Activated CD4-positive, alpha-beta T cell treated with anti-CD3 and anti-CD28 coated beads for 48 hours (primary cell): ENCODE measurements at places on chromosomes 16 and 17.

DNA sequence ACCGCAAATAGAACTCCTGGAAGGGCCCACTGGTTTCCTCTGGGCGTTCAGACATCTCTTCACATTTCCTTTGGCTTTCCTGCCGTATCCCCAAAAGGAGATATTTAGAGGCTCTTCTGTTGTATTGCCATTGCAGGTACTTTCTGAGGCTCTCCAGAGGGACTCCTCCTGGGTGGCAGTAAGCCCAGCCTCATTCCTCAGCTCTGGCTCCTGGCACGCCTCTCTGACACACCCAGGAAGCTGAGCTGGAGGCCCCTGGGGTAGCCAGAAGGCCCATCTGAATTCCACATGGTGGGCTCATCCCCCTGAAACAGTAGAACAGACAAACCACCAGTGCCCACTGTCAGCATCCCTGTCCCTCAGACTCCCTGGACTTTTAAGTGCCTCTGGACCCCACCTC lies 206.7 kb downstream of the PARN start:
- DNase-seq: no peak

DNA sequence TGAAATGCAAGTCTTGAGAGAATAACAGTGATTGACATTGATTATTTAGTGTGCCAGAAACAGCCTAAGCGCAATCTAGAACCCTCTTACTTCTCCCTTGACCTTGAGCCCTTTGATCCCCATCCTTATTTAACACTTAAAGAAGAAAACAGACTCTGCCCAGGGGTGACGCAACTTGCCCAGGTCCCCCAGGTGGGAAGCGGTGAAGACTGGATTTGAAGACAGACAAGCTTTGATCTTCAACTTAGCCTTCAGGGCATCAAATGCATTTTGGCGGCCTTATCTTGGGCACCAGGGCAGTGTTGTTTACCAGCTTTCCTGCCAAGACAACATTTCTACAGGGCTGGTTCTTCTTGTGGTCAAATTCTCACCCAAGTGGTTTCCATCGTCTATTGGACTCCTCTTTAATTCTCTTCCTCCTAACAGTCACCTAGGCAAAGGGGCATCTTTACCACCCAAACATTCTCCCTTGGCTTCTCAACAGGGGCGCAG lies 8.9 kb upstream of the CIITA start:
- no peak for DNase-seq

- DNase-seq: peak; percentile 33
Observed at GRCh38 chr17:72422505-72423285, 301.9 kb downstream of the SOX9 start.

DNA sequence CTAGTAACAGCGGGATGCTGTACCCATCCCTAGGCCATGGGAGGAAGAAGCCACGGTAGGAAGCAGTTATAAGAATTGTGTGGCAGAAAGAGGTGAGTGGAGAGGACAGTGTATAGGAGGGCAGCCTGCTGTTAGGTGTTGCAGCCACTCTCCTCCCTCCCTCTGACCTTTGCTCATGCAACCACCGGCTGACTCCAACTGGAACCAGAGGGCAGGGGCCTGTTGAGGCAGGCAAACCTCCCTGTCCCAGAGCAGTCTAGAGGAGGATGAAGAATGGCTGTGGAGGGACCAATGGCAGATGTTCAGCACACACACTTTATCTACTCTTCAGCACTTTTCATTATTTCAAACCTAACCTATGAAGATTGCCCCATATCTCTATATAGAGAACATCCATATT lies 2.2 kb downstream of the TXNL4B start:
- no peak for DNase-seq

GRCh38 chr17:21119247-21119918 lies 7.4 kb upstream of the DHRS7B start:
- peak; percentile 76 for DNase-seq

GRCh38 chr16:1865902-1866690 lies 5.9 kb downstream of the MEIOB start:
- DNase-seq: no peak

DNA sequence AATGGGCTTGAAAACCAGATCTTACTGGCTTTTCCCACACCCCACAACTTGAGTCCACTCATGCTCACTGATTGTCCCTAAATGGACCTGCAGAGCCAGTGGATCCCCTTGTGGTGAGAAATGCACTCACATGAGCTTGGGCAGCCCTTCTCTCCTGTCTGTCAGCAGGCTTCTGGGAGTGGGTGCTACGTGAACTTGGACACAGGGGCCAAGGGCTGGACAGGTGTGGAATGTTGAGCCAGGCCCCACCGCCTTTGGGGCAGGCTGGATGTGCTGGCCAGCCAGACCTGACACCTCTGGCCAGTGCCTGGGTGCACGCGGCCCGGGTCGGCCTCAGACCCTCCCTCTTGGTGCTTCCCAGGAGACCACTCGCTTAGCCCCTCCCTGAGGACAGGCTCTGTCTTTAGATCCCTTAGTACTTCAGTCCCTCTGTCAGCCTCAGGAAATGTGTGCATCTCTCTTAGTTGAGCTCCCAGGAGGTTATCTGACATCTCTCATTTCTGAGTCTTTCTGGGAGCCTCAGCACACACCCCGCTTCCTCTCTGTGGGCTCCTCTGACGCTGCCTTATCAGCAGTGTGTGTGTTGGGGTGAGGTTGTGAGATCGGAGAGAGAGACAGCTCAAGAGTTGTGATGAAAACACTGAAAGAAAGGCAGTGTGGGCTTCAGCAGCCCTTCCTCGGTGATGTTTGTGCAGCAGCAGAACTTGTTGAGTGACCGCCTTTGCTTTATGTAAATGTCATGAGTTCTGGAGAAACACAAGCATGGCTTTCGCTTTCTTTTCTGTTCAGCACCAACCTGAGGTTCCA lies 117.0 kb downstream of the RAB11FIP4 start:
- DNase-seq: peak; percentile 75

DNA sequence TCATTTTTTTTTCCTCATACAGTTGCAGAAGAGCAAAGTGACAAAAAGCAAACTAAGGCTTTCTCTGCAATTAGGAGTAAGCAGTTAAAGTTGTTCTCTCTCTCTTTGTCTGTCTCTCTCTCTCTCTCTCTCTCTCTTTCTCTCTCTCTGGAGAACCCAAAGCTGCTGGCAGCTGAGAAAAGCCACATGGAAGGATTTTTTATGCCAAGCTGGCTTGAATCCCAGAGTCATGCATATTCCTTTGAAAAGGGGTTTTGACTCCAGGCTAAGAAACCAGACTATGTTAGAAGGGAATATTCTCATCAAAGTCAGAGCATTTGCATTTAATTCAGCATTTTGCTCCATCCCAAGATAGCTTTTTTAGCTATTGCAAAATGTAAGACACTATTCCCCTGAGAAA lies 1114.2 kb upstream of the GOT2 start:
- no peak for DNase-seq

- DNase-seq: no peak
Observed at GRCh38 chr16:10338426-10338825, 47.4 kb upstream of the ATF7IP2 start.

GRCh38 chr16:86100205-86101136 lies 201.5 kb downstream of the IRF8 start:
- no peak for DNase-seq

DNA sequence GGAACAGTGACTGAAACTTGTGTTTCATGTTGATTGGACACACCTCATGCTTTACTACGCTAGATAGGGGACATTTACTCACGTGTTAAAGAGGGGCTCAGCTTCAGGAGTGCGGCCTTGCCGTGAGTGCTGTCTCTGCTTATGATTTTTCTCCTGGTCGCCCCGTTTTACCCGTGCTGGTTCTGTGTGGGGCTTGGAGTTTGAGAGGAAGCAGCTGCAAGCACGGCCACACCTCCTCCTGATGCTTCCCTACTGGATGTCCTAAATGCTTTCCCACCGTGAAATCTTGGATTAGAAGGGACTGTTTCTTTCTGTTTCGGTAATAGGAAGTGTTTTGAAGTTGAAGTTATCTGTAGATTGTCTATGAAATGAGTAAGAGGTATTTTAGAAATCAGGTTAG lies 54.0 kb upstream of the ZNF750 start:
- DNase-seq: no peak
